Uterus (tissue), 4 donors: ENCODE measurements at places on chromosomes 11 and 22.

DNA sequence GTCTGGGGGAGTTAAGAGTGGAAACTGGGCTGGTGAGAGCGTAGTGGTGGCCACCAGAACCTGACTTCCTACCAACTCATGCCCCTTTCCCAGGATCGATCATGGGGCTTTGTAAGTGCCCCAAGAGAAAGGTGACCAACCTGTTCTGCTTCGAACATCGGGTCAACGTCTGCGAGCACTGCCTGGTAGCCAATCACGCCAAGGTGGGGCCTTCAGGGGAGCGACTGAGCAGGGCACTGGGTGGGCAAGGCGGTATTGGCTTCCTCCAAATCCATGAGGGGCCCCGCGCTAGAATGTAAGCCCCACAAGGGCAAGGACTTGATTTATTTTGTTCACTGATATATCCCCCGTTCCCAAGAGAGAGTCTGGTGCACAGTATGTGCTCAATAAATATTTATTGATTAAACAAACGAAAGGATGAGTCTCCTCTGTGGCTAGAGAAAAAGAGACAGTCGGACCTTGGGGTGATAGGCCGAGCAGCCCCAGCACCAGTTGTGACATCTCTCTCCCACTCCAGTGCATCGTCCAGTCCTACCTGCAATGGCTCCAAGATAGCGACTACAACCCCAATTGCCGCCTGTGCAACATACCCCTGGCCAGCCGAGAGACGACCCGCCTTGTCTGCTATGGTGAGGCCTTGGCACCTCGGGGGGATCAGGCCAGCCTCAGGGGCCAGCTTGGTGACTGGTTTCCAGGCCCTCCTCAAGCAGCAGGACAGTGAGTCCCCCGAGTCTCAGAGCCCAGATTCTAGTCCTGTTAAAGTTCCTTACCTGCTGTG lies 765 bp downstream of the ZFPL1 start:
- DNase-seq: no peak

- peak; percentile 61 for DNase-seq
Measured at GRCh38 chr11:122655527-122656072, at the start of gene UBASH3B. TSS of gene UBASH3B (plus strand) at chr11:122655722. CDS start at chr11:122656050, 328 bp downstream.

DNA sequence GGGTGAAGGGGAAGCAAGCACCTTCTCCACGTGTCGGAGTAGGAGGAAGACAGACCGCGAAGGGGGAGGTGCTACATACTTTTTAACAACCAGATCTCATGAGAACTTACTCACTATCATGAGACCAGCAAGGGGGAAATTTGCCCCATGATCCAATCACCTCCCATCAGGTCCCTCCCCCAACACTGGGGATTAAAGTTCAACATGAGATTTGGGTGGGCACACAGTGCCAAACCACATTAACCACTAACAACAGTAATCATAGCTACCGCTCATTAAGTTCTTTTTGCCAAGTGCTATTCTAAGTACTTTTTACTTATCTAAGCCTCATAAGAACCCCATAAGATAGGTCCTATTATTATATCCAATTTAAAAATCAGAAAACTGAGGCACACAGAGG lies 450.5 kb upstream of the DDI1 start:
- no peak for DNase-seq

- DNase-seq: no peak
Measured at GRCh38 chr11:64419818-64420485, 61.0 kb downstream of the RPS6KA4 start.

- DNase-seq: peak; percentile 96
Measured at GRCh38 chr11:57322256-57323166, 2.2 kb downstream of the TNKS1BP1 start.

DNA sequence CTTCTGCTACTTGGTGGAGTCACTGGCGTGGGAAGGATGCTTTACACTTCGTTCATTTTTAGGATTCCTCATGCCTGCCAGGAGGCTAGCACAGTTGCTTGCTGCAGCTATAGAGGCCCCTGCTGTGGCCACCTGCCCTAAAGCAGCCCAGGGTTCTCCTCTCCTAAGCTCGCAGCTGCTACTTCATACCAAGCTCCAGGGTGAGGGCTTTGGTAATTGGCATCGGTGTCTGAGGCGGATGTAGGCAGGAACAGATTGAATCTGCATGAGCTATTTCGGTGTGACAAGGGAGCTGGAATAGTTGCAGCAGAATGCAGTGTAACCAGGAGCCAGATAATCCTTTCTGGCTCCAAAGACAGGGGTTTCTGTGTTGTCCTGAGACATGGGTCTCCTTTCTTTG lies 133.1 kb downstream of the MICAL2 start:
- no peak for DNase-seq

- peak; percentile 40 for DNase-seq
Measured at GRCh38 chr22:42937164-42937843, 77.6 kb downstream of the PACSIN2 start.

DNA sequence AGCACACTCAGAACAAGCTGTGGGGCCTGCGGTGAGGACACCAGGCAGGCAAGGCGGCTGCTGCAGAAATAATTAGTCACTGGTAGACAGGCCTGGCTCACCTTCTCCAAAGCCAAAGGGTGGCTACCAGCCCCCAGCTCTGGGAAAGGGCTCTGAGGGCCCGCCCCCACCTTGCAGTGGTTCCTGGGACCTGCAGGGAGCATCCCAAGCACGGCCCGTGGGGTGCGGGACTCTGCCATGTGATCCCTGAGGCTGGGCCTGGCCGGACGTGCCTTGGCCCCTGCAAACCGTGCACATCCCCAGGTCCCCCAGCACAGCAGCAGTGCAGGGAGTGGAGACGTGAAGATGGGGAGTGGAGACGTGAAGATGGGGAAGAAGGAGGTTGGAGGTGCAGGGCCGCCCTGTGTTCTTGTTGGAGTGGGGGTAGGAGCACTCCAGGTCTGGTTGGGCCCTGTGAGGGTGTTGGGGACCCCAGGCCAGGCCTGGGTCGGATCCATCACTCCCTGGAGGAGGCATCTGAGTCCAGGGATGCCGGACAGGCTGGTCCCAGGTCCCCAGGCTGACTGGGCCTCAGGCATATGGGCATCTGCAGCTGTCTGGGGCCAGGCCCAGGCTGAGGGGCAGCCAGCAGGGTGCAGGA lies 41.9 kb downstream of the RTN4R start:
- DNase-seq: no peak

- no peak for DNase-seq
Measured at GRCh38 chr11:69122326-69122629, 33.5 kb upstream of the SMIM38 start.

DNA sequence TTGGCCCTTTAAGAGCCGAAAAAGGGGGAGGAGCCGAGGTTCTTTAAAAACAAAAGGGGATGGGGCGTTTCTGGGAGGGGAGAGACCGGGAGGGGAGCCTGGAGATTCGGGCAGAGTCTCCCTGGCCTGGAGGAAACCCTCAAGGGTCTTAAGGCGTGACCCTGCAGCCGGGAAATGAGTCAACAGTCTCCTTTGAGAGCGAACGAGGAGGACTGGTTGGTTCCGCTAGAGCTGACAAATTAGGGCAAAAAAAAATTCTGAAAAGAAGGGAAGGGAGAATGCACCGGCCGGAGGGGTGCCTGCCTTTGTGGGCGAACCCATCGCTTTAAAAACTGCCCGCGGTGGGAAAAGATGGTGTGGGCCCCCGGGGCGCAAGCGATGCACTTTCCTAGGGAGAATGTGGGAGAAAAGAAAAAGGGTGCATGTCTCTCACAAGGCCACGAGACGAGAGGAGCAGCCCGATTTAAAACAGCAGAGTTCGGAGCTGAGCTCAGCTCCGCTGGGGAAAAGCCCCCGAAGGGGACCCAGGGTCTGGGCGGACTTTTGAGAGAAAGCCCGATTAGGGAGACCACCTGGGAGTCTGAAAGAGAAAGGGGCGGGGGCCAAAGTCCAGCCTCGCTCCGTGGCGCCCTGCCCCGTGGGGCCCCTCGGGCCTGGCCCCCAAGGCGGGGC lies 874 bp downstream of the ZFTA start:
- peak; percentile 65 for DNase-seq

GRCh38 chr11:130478881-130479280 lies 30.4 kb downstream of the ADAMTS15 start:
- no peak for DNase-seq
